Activated T-helper 1 cell treated with anti-CD3 and anti-CD28 coated beads, Interleukin-2, amount 50 U/mL, for 16 hours (primary cell): ENCODE measurements at places on chromosomes 7 and 10.

DNA sequence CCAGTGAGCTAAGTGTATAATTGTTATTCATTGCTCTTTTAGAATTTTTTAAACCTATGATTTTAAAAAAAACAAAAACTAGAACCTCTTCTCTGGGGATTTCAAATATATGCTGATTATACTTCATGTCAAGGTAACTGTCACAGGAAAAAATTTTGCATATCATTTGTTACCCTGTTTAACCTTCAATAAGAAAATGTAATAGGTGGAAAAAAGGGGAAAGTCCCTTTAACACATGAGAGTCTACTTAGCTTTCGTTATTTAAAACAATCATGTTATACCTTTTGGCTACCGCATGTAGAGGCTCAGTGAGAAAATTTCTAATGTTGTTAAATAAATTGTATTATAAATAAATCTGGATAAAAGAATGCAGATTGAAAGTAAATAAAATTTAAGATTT is 190.1 kb upstream of the AKR1E2 start:
- no peak for DNase-seq

DNA sequence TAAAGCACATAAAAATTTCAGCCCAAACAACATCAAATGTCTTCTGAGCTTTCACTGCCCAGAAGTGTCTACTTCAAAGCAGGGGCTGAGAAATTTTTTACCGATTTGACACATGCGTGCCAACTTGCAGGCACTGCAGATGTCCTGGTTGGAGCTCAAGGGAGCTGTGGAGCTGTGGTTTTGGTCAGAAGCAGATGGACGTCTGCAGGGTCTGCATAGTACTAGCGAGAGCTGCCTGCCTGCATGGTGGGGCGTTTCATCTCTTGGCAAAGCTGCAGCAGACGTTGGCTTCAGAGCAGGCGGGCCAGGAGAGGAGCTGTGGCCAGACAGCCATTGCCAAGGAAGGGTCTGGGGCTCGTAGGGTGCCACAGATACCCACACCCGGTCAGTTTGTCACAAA is 296.7 kb downstream of the GLRX3 start:
- no peak for DNase-seq

GRCh38 chr7:29596593-29597178 is 33.1 kb downstream of the PRR15 start:
- DNase-seq, result no peak

DNA sequence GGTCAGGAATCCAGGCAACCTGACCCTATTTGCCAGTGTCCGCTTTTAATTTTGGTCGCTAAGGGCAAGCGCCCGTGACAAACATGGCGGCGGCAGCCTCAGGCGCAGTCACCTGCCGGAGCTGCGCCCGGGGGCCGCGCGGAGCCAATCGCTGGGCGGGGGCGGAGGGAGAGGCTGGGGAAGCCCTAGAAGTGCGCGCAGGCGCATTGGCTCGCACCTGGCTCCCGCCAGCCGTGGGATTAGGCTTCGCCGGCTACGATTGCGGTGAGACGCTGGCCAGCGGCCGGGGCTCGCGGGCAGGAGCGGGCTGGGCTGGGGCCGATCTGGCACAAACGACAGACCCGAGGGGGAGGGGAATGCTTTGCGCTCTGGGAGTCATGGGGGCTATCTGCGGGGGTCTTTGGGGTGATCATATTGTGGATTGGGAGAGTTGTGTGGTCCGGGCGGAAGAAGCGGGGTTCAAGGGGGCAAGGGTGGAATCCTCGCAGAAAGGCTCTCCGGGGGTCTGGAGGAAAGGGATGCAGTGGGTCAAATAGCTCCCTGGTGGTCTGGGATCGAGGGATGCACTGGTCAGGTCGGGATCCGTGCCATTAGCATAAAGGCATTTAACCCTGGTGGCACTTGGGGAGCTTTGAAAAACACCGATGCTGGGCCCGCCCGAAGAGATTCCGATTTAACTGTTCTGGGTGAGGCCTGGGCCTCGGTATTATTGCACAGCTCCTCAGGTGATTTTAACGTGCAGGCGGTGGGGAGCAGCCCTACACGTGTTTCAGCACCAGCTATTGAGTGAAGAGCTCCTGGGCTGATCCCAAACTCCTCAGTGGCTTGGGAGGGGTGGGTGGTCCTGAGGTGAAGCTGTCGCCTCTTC is 10.1 kb upstream of the C10orf95 start:
- DNase-seq, result peak; percentile 84

GRCh38 chr7:18221377-18222293 is 194.0 kb upstream of the PRPS1L1 start:
- DNase-seq, result no peak

- no peak for DNase-seq
Observed at GRCh38 chr7:99083068-99083651, 60.7 kb downstream of the SMURF1 start.

DNA sequence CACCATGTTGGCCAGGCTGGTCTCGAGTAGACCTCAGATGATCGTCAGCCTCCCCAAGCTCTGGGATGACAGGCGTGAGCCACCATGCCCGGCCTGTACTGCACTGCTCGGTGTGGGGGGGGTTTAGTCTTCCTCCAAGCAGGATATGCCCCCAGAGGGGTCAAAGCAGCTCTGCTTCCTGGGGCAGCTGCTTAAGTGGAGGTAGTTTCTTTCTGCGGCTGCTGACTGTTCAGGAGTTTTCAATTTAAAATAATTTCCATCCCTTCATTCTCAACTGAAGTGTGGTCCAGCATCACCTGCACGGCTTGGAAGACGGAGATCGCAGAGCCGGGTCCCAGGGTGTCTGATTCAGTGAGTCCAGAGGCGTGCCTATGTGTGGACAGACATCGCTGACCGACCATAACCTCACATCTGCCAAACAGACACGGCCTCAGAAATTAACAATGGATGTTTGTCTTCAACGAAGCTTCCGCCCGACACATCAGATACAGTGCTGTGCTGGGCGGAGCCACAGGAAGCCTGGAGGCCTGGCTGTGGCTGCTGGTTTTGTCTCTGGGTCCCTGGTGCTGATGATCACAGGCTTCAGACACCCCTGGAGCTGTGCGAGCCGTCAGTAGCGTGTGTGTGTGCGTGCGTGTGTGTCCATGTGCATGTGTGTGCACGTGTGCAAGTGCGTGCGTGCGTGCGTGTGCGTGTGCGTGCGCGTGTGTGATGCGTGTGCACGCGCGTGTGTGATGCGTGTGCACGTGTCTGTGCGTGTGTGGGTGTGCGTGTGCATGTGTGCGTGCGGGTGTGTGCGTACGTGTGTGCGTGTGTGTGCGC is 226.5 kb upstream of the PITRM1 start:
- DNase-seq, result no peak

- DNase-seq, result no peak
Observed at GRCh38 chr7:130986261-130986690, 252.3 kb upstream of the KLF14 start.
